ENCODE measurements at places on chromosomes 3 and 15.

DNA sequence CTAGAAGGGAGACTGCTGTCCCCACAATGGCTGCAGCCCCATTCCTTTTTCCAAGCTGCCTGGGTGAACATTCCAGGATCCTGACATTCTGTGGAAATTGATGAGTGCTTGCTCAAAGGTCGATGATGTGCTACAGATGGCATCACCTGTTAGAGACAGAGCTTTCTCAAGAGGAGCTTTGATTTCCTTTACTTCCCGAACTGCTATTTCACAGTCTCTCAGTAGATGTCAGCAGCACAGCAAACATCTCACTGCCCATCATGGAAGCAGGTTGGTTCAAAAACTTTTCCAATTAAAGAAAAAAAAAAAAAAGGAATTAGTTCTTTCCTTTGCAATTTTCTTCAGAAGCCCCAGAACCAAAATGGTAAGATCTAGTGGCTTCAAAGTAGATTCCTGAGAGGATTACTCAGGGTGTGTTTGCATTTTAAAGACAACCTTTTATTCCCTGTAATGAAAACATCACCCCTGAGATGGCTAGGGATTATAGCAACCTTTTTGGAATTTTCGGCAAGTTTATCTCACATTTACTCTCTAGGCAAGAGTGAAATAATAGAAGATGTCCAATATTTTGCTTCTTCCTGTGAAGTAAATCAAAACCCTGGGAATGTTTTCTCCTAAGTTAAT lies 44.8 kb downstream of the POLR2M start:
- no peak for DNase-seq

- DNase-seq = no peak
Measured at GRCh38 chr15:70047386-70048197, 50.1 kb downstream of the TLE3 start.

DNA sequence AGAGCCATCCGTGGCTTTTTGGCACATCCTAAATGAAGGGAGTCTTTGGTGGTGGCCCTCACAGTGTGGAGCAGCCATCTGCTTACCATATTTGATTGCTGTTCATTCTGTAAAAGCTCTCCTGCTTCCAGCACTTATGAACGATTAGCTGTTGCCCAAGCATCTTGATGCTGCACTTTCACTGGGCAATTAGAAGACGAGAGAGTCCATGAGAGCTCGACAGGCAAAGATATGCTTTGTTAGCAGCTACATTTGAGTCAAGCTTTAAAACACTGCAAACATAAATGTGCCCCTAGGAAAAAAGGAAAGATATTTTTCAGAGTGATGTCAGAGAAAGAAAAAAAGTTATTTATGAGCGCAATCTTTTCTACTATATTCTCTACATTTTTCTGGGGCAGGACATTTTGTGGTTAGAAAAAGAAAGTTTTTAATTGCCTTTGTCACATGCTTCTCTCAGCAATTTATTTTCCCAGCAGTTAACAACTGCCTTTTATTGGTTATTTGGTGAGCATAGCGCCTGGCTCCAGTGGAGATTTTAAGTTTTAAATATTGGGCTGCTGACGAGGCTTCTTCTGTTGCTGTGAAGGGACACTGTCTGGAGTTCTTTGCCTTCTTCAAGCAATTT lies 468.4 kb downstream of the C3orf38 start:
- DNase-seq = no peak

DNA sequence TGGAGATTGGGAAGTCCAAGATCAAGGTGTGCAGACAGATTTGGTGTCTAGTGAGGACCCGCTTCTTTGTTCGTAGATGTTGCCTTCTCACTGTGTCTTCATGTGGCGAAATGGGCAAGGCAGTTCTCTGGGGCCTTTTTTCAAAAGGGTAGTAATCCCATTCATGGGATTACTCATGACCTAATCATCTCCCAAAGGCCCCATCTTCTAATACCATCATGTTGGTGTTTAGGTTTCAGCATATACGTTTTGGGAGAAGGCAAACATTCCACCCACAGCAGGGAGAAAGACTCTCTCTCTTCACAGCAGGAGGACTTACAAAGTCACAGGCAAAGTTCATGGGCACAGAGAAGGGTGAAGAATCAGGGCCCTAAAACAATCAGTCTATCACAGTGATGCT lies 252.1 kb downstream of the RPLP1 start:
- no peak for DNase-seq

- DNase-seq = no peak
Measured at GRCh38 chr3:165254812-165255211, 58.6 kb upstream of the SLITRK3 start.

- no peak for DNase-seq
Measured at GRCh38 chr3:115651087-115651486, 27.8 kb downstream of the GAP43 start.

GRCh38 chr3:49244581-49245205 lies 32.3 kb downstream of the C3orf62 start:
- peak; percentile 50 for DNase-seq

- DNase-seq = no peak
Measured at GRCh38 chr3:78846718-78847117, 921.1 kb downstream of the ROBO1 start.

DNA sequence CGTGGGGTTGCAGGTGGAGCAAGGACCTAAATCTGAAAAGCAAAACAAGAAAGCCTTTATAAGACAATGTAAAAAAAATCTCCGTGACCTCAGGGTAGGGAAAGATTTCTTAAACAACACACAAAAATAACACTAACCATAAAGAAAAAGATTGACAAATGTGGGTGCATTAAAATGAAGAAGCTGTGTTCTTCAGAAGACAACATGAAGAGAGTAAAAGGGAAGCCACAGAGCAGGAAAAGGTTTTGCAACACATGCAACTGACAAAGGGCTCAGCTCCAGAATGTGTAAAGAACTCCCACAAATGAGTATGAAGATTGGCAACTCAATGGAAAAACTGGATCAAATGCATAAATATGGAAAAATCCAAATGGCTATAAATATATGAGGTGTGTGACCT lies 74.2 kb downstream of the MAGEF1 start:
- peak; percentile 77 for DNase-seq

- no peak for DNase-seq
Measured at GRCh38 chr3:44222337-44222736, 19.3 kb upstream of the TOPAZ1 start.

DNA sequence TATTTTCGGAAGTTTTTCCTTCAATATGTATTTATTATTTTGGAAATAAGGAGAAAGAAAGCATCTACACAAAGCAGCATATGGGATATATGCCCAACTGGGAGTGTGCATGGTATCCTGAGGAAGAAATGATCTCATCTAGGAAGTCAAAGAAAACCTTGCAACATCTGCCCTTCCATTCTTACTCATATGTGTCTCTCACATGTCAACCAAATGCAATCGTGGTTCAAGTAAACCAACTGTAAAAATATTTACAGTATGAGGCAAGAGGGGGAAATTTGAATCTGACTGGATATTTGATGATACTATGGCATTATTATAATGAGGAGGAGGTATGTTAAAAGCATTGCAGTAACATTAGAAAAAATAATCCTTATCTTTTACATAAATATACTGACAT lies 3.2 kb upstream of the SCG3 start:
- peak; percentile 88 for DNase-seq

GRCh38 chr3:42173307-42173706 lies 82.2 kb downstream of the TRAK1 start:
- no peak for DNase-seq

GRCh38 chr15:39110336-39110735 lies 470.5 kb upstream of the THBS1 start:
- DNase-seq = no peak

- peak; percentile 78 for DNase-seq
Measured at GRCh38 chr3:109806929-109807328, 469.6 kb upstream of the DPPA4 start.

- DNase-seq = no peak
Measured at GRCh38 chr3:48747015-48747615, 30.1 kb upstream of the IP6K2 start.

GRCh38 chr3:87298111-87298718 lies 21.8 kb upstream of the POU1F1 start:
- DNase-seq = peak; percentile 41

- no peak for DNase-seq
Measured at GRCh38 chr15:37397266-37398022, 297.1 kb upstream of the MEIS2 start.

DNA sequence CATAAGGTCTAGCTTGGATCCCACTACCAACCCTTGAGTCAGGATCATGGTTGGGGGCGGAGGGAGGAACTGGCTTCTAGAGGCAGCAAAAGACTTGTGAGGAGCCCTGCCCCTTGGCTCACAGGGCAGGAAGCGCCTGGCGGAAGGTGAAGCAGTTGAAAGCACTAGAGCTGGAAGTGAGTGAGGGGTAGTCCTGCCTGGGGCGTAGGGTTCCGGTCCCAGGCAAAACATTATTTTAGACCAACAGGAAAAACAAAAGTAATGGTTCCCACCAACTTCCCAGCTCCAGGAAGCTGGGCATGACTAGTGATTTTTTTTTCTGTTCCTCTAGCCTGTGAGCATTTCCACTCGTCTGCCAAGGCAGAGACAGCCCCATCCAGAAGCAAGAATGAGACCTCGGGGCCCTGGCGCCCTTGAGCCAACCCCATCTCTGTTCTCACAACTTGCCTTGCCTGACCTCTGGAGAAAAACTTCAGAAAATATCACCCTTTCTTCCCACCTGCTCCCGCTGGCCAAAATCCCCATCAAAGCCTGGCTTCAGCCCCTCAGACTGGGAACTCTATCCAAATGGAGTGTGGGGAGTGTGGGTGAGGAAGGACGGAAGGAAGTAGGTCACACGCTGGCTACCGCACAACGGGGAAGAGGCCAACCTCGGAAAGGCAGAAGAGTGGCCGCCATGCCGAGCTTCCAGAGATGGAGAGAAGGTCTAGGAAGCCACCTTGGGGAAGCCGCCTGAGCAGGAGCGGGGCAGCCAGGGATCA lies 57.5 kb downstream of the RBPMS2 start:
- no peak for DNase-seq

DNA sequence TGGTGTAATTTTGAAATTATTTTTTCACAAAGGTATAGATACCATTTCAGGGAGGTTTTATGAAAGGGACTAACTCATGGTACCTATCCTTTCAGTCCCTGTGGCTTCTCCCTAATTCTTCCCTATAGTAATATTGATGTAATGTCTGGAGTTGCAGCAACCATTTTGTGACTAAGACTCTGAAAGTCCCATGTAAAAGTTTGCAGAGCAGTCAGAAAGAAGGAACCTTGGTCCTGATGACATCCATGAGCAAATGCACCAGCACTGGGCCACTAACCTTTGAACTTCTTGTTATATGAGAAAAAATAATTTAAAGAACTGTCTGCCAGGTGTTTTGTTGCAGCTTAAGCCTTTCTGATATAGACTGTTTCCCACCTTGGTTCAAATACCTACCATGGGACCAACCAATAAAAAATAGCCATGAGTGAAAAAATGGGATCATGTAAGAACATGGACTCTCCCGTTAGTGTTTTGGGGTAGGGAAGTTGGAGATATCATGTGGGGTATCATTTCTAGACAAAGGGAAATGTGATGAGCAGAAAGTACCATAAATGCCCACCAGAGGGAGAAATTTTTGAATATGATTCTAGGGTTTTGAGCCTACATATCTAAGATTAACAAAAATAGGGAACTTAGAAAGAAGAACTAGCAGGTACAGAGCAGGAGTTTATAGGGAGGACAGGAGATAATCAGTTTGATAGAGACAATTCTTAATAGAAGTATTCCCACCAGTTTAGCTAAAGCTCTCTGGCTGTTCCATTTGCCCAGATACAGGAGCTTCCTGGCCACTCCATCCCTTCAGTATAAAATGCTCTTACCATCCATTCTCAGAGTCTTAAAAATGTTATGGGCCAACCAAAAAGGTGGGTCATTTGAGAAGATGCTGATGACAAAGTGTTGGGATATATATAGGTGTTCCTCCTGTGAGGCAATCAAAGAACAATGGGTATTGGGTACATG lies 3.4 kb upstream of the CPOX start:
- peak; percentile 83 for DNase-seq

DNA sequence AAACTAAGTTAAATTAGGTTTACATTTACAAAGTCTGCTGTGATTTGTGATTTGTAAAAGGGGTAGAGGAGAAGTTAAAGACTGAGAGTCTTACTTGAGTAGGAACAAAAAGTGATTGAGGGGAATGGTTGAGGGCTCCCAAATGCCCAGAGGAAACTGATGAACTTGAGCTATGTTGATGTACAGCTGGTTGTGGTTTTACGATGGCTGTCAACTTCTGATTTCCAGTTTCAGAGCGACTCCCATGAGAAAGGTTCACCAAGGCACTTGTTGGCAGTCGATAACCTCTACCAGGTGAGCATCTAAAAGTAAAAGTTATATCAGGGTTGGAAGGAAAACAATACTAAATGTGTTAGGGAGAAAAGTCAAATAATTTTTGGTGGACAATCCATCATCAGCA lies 91.0 kb downstream of the XRN1 start:
- DNase-seq = no peak

- DNase-seq = no peak
Measured at GRCh38 chr3:11565072-11565471, 78.6 kb downstream of the VGLL4 start.

DNA sequence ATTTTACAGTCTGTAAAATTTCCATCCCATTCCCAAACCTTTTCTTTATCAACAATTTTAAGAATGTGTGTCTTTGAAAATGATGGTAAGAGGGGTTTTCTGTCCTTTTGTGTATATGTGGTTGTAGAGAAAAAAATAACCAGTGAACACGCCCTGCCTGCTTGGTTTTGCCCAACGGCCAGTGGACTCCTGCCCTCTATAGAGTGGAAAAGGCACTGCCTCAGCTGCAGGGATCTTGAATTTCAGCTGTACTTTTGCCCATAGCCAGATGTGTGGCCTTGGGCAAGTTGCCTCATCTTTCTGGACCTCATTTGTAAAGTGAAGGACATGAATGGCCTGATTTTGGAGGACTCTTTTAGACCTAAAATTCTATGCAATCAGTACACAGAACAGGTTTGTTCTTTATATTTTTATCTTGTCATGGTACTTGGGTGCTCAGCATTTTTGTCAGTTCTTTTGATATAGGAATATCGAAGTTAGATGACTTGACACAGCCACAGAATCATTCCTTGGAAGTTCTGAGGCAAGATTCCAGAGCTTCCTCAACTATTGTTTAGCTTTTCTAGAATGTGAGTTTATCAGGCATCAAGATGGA lies 81.0 kb downstream of the CLDN11 start:
- DNase-seq = no peak

DNA sequence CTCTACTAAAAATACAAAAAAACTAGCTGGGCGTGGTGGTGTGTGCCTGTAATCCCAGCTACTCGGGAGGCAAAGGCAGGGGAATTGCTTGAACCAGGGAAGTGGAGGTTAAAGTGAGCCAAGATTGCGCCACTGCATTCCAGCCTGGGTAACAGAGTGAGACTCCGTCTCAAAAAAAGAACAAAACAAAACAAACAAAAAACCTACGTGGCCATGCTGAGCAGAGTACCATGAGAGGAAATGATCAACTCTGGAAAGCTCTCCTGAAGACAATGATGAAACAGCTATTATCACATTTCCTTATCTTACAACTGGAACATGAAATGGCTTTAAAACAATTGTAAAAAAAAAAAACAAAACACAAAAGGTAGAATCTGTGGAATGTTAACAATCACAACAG lies 75.2 kb downstream of the CHSY1 start:
- DNase-seq = no peak

GRCh38 chr3:58184982-58185360 lies 25.8 kb downstream of the DNASE1L3 start:
- DNase-seq = no peak

- no peak for DNase-seq
Measured at GRCh38 chr3:118636841-118637240, 397.8 kb downstream of the IGSF11 start.

- DNase-seq = peak; percentile 79
Measured at GRCh38 chr3:46400000-46400734, 6.7 kb downstream of the CCR5AS start.

GRCh38 chr15:74311734-74312444 lies 55.6 kb downstream of the CYP11A1 start:
- no peak for DNase-seq

- DNase-seq = no peak
Measured at GRCh38 chr3:115581362-115582135, 41.8 kb upstream of the GAP43 start.

Measured in suppressor macrophage treated with lipopolysaccharide for 1 hour (primary cell).